ENCODE measurements at places on chromosomes 16 and 17.

- no peak for DNase-seq
Observed at GRCh38 chr17:76547183-76547641, 7.4 kb downstream of the PRCD start.

- no peak for DNase-seq
Observed at GRCh38 chr16:84453061-84453752, 51.3 kb downstream of the MEAK7 start.

DNA sequence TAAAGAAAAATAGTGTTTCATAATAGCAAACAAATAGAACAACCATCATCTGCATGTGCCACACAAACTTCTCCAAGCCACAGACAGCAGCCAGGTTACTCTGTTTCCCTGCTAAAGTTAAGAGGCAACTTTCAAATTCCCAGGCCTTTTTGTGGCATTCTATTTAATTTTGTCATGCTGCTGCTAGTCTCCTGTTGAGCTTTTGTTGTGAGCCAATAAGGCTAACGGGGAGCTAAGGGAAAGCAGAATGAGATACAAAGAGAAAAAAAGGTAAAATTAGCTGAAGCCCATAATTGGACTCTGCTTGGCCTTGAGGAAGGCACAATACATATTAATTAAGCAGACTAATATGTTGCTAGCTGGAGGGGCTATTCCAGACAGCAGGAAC lies 74.7 kb upstream of the GNAO1 start:
- no peak for DNase-seq

GRCh38 chr17:56257075-56257474 lies 103.8 kb downstream of the ANKFN1 start:
- DNase-seq: no peak

GRCh38 chr17:79985361-79985942 lies 50.2 kb downstream of the TBC1D16 start:
- DNase-seq: no peak

DNA sequence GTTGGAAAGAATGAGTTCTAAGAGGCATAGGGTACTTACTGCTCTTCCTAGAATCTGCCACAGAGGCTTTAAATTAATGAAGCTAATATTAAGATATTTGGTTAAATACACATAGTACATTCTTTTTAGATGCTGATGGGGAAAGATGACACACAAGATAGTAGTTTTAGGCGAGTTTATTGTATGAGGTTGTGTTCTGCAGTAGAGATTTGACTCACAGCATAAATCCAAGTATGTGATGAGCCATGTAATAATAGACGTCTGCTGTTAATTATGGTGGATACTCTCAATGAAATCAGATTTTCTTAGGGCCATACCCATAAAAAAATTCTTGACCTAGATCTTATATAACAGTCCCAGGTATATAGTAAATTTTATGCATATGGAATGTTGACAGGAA lies 8.0 kb downstream of the TNRC6C start:
- no peak for DNase-seq

DNA sequence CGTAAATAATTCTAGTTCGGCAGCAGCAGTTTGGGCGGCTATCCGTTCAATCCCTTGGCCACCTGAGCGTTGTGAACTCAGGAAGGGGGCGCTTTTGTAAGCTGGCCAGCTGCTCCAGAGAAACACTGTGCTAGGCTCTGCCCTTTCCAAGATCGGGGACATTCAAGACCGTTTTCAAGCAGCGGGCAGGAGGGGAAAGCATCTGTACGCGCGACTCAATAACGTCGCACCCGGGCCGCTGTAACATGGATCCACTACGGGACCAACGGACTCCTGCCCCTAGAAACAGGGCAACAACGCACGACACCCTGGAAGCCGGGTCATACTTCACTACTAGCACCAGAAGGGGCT lies 463 bp downstream of the TOP2A start:
- no peak for DNase-seq

- DNase-seq: no peak
Observed at GRCh38 chr16:78249056-78249455, 149.6 kb downstream of the WWOX start.

DNA sequence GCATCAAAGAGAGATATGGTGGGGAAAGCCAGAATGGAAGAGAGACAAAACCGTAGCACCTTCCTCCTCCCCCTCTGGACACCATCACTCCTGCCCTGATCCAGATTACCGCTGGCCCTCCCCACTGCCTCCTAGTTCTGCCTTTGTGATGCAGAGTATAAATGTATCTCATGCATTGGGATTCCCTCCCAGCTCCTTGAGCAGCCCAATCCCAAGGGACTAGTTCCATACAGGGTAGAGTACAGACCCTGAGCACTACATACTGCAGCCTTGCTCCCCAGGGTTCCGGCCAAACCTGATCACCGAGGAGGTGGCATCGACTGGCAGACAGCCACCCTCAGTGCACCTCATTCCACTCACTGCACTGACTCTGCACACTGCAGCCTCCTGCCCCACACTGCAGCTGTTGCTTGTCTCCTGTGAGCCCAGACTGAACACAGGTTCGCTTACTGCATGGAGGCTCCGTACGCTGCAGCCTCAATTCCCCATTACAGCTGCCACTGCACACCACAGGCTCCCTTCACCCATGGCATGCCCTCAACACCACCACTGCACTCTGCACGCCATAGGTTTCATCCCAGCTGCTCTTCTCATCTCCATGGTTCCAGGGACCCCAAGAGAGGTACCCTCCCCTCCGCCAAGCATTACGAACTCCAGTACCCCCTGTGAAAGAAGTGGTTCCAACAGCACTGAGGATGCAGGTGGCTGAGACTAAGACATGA lies 1.7 kb upstream of the THRA start:
- no peak for DNase-seq

DNA sequence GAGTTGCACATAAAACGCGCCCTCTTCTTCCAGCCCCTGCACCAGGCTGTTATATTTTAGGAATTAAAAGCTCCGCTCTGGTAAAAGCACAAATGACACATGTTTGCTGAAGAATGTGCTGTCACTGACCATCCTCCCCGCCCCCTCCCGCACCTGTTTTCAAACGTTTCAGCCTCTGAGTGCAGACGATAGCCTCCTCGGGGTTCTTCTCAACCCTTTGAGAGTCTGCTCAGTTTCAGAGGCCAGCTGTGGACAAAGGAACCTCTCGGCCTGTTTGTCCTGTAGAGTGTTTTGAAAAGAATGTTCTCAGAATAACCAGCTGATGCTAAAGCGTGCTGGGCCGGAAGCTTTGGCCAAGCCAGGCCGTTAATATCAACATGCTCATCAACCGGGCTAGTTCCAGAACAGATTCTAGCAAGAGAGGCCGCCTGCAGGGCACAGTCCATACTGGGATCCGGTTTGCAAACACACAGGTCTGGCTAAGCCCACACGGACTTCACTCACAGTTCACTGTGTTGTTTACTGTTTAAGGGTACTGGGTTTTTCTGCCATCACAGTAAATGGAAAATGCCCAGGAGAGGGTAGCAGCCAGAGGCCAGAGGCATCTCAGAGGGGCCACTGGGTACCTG lies 6.4 kb upstream of the CACNG4 start:
- DNase-seq: no peak

DNA sequence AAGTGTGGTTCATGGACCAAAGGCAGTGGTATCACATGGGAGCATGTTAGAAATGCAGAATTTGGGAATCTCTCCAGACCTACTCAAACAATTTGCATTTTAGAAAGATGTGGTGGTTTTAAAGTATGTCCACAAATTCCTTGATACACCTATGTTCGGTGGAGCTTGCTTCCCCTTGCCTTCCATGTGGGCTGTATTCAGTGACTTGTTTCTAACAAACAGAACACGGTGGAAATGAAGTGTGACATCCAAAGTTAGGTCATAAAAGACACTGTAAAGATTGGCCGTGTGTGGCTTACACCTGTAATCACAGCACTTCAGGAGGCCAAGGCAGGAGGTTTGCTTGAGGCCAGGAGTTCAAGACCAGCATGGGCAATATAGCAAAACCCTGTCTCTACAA lies 16.7 kb downstream of the COQ7 start:
- DNase-seq: no peak

DNA sequence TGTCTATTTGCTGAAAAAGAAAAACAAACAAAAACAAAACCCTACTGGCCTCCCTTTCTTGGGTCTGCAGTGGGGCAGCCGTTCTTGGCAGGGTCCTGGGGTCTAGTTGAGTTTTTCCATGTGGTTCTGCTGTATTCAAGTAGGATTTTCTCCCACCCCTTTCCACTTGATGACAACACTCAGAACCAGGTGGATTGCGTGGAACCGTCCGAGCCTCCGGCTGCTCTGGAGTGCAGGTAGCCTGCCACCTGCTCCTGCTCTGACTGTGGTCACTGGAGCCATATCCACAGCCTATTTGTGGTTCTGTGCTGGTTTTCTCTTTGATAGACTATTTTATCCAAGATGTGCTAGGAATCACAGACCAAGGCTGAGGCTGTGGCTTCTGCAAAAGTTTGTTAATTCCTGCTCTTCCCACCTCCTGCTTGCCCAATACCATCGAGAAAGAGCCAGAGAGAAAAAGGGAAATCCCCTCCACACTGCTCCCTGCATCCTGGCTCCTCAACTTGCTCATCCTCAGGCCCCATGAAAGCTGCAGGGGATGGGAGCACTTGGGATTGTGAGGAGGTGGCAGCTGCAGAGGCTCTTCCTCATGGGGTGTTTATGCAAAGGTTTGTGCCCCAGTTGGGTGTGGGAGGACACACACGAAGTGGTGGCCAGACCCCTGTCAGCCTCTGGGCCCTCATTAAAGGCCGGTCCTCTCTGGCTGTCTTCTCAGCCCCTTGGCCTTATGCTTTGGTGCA lies 377.8 kb upstream of the TNRC6C start:
- no peak for DNase-seq

DNA sequence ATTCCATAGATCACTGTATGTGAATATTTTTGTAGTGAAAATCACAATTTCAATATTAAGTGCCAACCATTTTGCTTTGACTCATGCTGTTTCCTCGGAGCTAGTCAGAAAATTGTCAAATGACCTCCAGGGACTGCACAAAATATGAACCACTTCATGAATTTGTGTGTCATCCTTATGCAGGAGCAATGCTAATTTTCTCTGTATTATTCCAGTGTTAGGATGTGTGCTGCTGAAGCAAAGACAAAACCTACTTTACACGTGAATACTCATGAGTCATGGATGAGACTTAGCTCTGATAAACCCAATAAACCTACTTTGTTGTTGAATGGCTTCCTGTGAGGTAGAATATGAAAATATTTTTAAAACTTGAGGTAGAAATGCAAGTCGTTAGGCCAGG lies 65.2 kb downstream of the SHCBP1 start:
- peak; percentile 1 for DNase-seq

DNA sequence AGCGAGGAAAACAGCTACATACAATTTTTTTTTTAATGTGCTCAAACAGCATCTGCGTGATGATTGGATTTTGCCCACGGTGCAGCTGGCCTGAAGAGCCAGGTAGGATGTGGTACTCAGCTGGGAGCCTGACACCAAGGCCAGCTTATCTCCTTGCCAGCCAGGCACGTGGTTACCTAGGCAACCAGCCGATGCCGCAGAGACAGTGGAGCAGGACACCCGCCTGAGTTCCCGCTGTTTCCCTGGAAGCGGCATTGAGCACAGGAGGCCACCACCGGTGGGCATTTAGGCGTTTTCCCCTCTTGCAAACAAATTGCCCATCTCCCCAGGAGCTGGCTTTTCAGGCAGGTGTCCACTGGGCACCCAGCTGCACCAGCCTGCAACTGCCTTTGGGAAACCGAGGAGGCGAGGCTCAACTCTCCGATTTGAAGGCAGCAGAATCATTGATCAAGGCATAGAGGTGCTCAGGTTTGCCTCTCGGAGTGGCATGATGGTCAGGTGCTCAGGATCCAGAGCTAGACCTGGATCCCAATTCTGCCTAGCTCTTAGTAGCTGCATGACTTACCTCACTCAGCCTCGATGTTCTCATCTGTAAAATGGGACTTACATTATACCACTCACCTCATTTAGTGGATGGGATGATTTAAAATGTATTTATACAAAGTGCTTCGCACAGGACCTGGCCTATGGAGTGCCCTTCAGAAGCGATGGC lies 137.5 kb upstream of the PLCG2 start:
- DNase-seq: no peak

- DNase-seq: no peak
Observed at GRCh38 chr17:73654241-73654640, 10.0 kb upstream of the SDK2 start.

- no peak for DNase-seq
Observed at GRCh38 chr17:76326306-76326705, 18.2 kb upstream of the QRICH2 start.

DNA sequence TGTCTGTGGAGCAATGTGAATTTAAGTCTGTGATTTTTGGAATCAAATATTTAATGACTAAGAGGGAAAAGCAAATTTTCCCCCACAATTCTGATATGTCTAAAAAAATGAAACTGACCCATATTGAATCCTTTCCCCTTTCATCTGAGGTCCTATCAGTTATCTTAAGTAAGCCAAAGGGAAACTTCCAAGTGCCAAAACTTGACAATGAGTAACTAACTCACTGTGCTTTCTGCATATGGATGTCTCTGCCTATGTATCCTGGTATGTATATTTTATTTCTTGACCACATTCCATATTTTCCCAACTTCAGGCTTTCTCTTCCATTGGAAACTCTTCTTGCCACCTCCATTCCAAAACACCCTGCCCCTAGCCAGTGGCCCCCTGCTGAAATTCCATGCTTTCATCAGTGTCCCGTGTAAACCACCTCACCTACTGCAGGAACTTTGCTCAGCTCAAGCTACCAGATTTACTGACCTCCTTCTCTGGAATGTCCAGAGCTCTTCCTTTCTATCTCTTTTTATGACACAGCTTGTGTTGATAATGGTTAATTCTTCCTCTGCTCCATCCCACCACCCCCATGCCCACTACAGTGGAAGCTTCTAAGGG lies 59.0 kb downstream of the TOX3 start:
- no peak for DNase-seq

DNA sequence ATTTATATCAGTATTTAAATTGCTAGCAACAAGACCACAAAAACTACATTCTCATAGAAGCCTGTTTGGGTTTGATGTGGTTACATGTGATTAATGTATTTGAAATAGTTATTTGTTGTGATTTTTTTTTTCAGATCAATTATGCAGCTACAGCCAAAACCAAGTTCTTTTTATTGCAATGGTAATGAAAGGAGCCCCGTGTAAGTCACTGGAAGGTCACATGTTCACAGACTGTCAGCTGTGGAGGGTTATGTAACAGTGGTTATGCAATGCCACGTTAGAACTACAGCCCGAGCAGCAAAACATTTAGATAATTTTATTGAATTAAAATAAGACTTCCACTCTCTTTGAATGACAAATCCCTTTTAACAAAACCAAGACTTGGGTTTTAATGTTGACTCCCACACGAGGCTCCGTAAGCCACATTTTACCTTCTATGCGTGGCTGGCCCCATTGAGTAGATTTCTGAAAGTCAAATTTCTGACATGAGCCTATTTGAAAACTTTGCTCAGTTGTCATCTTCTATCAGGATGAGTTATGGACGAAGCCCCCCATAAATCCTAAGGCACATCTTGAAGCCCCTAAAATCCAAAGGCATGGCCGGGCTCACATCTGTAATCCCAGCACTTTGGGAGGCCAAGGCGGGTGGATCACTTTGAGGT lies 41.8 kb upstream of the SEC14L1 start:
- DNase-seq: no peak

DNA sequence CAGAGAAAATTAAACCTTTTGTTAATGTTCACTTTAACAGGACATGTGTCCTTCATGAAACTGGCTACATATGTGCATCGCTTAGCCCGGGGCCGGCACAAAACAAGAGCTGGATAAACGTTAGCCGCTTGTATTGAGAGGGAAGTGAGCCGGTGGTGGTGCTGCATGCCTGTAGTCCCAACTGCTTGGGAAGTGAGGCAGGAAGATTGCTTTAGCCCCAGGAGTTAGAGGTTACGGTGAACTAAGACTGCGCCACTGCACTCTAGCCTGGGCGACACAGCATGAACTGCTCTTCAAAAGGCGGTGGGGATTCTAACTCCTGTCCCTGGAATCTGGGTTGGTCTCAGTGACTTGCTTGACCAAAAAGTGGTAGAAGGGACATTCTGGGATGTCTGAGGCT lies 15.0 kb upstream of the SPHK1 start:
- DNase-seq: no peak

Measured in epithelial cell of prostate (primary cell).